CD4-positive, alpha-beta T cell treated with Interleukin-6 at 100 ng/mL for 8 hours (primary cell): ENCODE measurements at places on chromosomes 16 and 17.

GRCh38 chr17:82302991-82303943 lies 14.1 kb downstream of the CD7 start:
- DNase-seq, result peak; percentile 42

GRCh38 chr17:72494566-72494965 lies 373.7 kb downstream of the SOX9 start:
- no peak for DNase-seq

GRCh38 chr16:86244936-86245335 lies 265.4 kb upstream of the FOXF1 start:
- DNase-seq, result no peak

DNA sequence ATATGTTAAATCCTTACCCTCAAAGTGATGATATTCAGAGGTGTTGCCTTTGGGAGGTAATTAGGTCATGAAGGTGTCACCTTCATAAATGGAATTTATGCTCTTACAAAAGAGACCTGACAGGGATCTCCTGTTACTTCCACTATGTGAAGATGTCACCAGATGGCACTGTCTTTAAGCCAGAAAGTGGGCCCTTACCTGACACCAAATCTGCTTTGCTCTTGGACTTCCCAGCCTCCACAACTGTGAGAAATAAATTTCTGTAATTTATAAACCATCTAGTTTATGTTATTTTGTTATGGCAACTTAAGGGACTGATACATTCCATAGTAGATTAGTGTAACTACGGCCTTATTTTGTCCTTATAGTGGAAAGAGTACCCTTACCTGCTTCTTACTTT lies 358.3 kb upstream of the SALL1 start:
- DNase-seq, result no peak

DNA sequence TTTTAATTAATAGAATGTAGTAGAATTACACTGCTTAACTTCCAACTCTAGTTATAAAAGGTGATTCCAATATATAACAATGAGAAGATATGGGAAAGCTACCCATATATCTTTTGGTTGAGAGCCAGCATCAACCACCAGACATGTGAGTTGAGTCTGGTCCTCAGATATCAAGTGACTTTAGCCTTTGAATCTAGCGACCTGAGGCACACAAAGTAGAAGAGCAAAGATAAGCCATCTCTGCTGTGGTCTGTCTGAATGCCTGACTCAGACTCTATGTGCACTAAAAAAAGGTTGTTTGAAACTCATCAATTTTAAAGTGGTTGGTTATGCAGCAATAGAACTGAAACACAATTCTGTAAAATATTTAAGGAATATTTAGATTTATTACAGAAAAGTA lies 492.5 kb upstream of the SOX9 start:
- DNase-seq, result no peak

GRCh38 chr17:7465597-7466275 lies 13.7 kb downstream of the ZBTB4 start:
- DNase-seq, result no peak

- no peak for DNase-seq
These were observed 1.5 kb downstream of the CDK12 start for GRCh38 chr17:39462631-39463375.

DNA sequence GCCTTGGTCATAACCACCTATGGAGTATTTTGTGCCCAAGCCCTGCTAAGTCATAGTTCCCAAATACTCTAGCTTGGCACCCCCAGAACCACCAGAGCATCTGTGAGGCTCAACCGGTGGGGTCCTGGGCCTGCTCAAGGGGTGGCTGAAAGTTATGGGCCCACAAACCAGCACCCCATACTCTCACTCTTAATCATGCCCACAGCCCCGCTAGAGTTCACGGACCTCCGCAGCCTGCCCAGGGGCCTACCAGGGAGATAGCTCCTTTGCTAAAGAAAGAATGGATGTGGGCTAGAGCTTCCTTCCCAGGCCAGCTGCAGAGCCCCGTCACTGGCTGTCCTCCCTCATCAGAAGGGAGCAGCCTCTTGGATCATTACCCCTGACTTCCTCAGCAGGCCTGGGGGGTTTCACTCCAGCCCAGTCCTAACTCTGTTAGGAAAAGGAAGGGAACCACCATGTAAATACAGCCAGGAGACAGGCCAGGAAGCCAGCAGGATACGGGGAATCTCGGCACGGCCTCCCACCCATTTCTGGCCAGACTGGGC lies 1.4 kb downstream of the GIT1 start:
- no peak for DNase-seq

DNA sequence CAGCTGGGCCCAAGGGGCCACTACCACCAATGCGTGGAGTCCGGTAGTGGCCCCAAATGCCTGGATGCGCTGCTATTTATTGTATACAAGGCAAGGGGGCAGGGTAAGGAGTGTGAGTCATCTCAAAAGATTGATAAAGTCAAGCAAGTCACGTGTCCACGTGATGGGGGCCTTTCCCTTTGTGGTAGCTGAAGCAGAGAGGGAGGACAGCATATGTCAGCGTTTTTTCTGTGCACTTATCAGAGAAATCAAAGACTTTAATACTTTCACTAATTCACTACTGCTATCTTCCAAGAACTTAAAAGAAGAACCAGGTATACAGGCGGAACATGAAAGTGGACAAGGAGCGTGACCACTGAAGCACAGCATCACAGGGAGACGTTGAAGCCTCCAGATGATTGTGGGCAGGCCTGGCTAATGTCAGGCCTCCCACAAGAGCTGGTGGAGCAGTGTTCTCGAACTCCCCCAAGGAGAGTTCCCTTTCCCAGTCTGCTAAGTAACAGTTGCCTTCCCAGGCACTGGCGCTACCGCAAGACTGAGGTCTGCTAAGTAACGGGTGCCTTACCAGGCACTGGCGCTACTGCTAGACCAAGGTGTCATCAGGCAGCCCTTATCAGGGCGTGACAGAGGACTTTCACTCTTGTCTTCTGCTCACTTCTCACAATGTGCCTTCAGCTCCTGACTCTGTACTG lies 10.8 kb upstream of the ASB16 start:
- peak; percentile 36 for DNase-seq

DNA sequence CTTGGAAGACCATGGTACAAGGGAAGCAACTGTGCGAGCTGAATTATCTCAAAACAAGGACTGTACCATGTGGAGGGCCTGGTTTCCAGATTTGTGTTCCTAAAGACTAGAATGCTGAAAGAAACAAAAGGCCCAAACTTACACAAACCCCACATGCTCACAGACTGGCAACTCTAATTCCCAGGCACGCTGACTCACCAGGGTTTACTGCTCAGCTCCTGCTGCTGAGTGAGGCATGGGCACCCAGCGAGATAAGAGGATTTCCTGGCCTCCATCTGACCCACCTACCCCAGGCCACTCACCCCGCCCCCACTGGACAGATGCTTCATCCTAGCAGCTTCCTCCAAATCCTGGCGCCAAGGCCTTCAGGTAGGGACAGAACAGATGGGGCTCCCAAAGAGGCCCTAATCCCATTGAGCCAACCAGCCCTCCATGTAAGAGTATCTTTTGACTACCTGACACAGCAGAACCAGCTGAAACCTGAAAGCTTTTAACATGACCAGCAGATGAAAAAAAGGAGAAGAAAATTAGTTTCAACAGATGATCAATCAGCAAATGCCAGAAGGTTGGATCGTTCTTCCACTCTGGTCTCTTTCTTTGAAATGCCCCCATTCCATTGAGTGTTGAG lies 33.9 kb downstream of the DCUN1D3 start:
- no peak for DNase-seq

- no peak for DNase-seq
These were observed 361.5 kb downstream of the SNX29 start for GRCh38 chr16:12337871-12338655.

- DNase-seq, result no peak
These were observed 144.6 kb downstream of the FOXL1 start for GRCh38 chr16:86722970-86723369.

- DNase-seq, result no peak
These were observed 4.0 kb downstream of the ALDH3A2 start for GRCh38 chr17:19652595-19652994.

DNA sequence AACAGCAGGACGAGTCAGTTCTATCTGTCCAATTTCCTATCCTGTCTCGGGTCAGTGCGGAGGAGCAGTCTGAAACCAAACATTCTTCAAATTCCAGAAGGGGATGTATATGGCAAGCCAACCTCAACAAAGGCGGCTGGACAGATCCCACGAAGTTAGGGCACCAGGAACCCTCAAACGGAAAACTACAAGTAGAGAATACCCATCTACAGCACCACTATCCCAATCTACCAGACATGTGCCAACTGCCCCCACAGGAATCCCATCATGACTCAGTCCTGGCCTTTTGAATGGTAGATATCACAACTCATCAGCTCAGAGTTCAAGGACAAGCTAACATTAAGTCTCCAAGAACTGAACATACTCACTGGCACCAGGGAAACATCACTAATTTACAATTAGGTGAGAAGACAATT lies 2.3 kb downstream of the NAT9 start:
- DNase-seq, result no peak

- no peak for DNase-seq
These were observed 13.2 kb upstream of the NKD1 start for GRCh38 chr16:50534958-50535357.

GRCh38 chr16:13708347-13709120 lies 211.4 kb upstream of the ERCC4 start:
- no peak for DNase-seq

- no peak for DNase-seq
These were observed 69.2 kb downstream of the C16orf78 start for GRCh38 chr16:49442805-49443204.

GRCh38 chr16:13660807-13661206 lies 259.1 kb upstream of the ERCC4 start:
- no peak for DNase-seq

GRCh38 chr16:660132-660458 lies 7.8 kb upstream of the RHOT2 start:
- DNase-seq, result no peak

GRCh38 chr17:6681671-6682070 lies 30.1 kb downstream of the C17orf100 start:
- DNase-seq, result no peak

DNA sequence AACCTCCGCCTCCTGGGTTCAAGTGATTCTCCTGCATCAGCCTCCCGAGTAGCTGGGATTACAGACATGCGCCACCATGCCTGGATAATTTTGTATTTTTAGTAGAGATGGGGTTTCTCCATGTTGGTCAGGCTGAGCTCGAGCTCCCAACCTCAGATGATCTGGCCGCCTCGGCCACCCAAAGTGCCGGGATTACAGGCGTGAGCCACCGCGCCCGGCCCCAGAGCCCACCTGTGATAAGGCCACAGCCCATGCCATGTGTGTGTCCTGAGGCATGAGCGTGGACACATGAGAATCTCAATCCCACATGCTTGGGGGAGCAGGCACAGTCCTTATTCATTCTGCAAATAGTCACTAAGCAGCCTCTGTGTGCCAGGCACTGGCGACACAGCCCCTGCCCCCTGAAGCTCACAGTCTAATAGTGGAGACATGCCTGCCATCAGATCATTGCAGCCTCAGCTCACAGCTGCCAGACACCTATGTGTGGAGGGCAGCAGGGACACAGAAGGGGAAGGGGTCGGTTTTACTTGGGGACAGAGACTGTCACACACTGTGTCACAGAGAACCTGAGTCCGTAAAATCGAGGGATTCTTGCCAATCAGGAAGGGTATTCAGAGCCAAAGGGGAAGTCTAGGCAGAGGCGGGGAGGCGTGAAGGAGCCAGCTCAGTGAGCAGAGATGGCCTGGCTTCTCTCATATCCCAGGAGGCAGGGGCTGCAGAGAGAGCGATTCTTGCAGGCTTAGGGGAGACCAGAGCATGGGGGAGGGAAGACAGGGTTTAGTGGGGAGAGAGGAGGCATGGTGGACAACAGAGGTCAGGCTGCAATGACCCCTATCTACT lies 9.4 kb upstream of the ABCC3 start:
- no peak for DNase-seq

DNA sequence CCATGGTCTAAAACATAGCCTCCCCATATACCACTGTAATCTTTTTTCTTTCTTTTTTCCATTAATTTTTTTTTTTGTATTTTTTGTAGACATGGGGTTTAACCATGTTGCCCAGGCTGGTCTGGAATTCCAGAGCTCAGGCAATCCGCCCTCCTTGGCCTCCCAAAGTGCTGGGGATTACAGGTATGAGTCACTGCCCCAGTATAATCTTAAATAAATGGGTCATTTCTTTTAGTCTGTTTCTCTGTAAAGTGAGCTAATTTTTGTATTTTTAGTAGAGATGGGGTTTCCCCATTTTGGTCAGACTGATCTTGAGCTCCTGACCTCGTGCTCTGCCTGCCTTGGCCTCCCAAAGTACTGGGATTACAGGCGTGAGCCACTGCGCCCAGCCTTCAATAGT lies 5.7 kb upstream of the NME1 start:
- no peak for DNase-seq

GRCh38 chr16:17718495-17718894 lies 247.7 kb upstream of the XYLT1 start:
- no peak for DNase-seq

- DNase-seq, result no peak
These were observed 127.8 kb downstream of the CDH8 start for GRCh38 chr16:61908426-61908825.

DNA sequence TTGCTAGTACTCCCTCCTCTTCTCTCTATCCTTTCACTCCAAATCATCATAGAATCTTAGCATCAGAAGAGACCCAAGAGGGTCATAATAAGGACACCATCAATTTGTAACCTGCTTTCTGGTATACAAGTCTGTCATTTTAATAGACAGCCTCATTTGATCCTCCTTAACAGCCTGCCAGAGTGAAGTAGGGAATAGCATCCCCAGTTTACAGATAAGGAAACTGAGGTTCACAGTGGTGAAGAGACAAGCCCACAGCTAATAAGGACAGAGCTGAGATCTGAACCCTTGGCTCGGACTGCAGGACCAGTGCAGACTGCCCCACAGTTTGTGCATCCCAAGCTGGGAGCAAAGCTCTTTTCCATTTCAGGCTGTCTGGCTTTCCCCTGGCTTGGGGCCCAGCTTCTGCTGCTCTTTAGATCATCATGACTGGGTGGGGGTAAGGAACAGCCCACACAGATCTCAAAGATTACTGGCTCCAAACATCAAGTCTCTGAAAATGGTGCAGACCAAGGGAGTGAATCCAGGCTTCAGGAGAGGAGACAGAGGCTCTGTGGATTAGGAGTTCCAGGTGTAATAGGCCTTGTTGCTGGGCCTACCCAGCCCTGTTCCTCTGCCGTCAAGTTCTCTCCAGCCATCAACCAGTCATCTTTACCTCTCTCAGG lies 10.3 kb upstream of the IGFBP4 start:
- no peak for DNase-seq

DNA sequence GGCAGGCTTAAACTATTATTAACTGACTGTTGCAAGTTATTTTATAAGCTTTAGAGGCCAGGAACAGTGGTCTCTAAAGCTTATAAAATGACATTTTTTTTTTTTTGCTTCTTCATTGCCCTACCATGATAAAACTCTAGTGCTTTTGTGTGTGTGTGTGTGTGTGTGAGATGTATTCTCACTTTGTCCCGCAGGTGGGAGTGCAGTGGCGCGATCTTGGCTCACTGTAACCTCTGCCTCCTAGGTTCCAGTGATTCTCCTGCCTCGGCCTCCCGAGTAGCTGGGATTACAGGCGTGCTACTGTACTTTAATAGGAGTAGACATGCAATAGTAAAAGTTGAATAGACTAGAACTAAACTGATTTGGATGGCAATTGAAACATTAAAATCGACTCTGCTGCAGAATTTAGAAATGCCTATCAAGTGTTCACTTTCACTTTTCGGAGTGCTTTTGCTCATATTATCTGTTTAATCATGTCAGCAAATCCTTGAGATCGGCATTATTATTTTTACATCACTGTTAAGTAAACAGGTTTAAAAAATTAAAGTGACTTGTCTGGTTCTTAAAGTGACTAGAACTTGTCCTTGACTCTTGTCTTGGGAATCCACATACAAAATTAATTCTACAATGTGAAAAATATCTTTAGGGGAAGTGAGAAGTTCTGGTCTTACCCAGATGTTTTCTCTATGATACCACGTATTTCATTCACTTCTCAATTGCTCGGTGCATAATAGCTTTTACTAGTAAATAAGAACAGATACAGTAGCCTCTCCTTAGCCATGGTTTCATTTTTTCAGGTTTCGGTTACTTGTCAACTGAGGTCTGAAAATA lies 8.4 kb upstream of the PCTP start:
- DNase-seq, result no peak
